ENCODE measurements at places on chromosomes 5 and 9. TPM values are rescaled to one million over a fixed set of nuclear protein-coding genes. Genes with fewer than 3 reads are reported as not detected.

GRCh38 chr5:141042555-141042954 lies 8.6 kb upstream of the PCDHB1 start:
- no peaks in the 10 kb centered on the region for H3K36me3 ChIP-seq
- H3K4me3 ChIP-seq, result no peak overlapping the region
- H3K27ac ChIP-seq, result no peak overlapping the region
- no peaks in the 10 kb centered on the region for H3K4me1 ChIP-seq
- no peak for DNase-seq

DNA sequence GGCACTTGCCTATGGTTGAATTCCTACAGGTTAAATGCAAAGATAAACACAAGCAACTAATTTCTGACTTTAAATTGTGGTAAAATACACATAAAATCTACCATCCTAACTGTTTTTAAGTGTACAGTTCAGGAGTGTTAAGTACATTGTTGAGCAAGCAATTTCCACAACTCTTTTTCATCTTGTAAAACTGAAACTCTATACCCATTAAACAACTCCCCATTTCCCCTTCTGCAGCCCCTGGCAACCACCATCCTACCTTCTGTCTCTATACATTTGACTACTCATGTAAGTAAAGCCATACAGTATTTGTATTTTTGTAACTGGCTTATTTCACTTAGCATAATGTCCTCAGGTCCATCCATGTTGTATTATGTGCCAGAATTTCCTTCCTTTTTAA lies 38.5 kb upstream of the STX17 start:
- no peaks in the 10 kb centered on the region for H3K36me3 ChIP-seq
- H3K4me1 ChIP-seq, result peaks cover 5% of the 10 kb centered on the region
- no peak overlapping the region for H3K4me3 ChIP-seq

Gene CCNO
- not detected for total RNA-seq

Gene PCDHGB2
- total RNA-seq, result 0.20 TPM

All from CD4-positive, CD25-positive, alpha-beta regulatory T cell (primary cell).